Subcutaneous adipose tissue (tissue), 4 donors: ENCODE measurements at places on chromosomes 2 and 18. TPM values are rescaled to one million over a fixed set of nuclear protein-coding genes. Genes with fewer than 3 reads are reported as not detected.

ACKR3 gene
- 26.3 TPM for total RNA-seq

SPC25 gene
- not detected for total RNA-seq

STEAP3 gene
- 17.9 TPM for total RNA-seq

CYP26B1 gene
- 10.0 TPM for total RNA-seq

UGT1A5 gene
- not detected for total RNA-seq

KLHL41 gene
- 0.66 TPM for total RNA-seq

NTSR2 gene
- not detected for total RNA-seq

NYAP2 gene
- total RNA-seq: not detected

SERPINB4 gene
- total RNA-seq: not detected

SCN9A gene
- total RNA-seq: 18.5 TPM

SERPINB12 gene
- not detected for total RNA-seq

EIPR1 gene
- 27.6 TPM for total RNA-seq

OXER1 gene
- 2.0 TPM for total RNA-seq

DHRS9 gene
- 4.3 TPM for total RNA-seq

TACR1 gene
- 2.0 TPM for total RNA-seq

ADGRF3 gene
- not detected for total RNA-seq
